Kidney (tissue), 22 donors: ENCODE measurements at places on chromosomes 1 and 21. TPM values are rescaled to one million over a fixed set of nuclear protein-coding genes. Genes with fewer than 3 reads are reported as not detected.
A peak's percentile ranks its signal among the peaks of the same experiment; 100 is the strongest.

- no peaks in the 10 kb centered on the region for H3K4me1 ChIP-seq
- no peak overlapping the region for H3K27ac ChIP-seq
- no peak for DNase-seq
- H3K27me3 ChIP-seq = no peaks in the 10 kb centered on the region
Measured at GRCh38 chr21:18725653-18726052, 322.1 kb upstream of the TMPRSS15 start.

- H3K4me3 ChIP-seq = no peak overlapping the region
- peaks cover 61% of the 10 kb centered on the region for H3K27me3 ChIP-seq
- peak; percentile 34 for DNase-seq
Measured at GRCh38 chr1:118978914-118979701, 9.0 kb downstream of the TBX15 start.

- no peak overlapping the region for H3K27ac ChIP-seq
- H3K4me3 ChIP-seq = no peak overlapping the region
- DNase-seq = no peak
- no peaks in the 10 kb centered on the region for H3K27me3 ChIP-seq
Measured at GRCh38 chr1:225974454-225974853, 24.7 kb downstream of the SDE2 start.

GRCh38 chr1:183090391-183091006, 67.3 kb downstream of the LAMC1 start:
- H3K4me1 ChIP-seq = peaks cover 9% of the 10 kb centered on the region
- H3K27me3 ChIP-seq = no peaks in the 10 kb centered on the region
- H3K36me3 ChIP-seq = no peaks in the 10 kb centered on the region
- no peak overlapping the region for H3K27ac ChIP-seq
- no peak overlapping the region for H3K4me3 ChIP-seq

- H3K36me3 ChIP-seq = no peaks in the 10 kb centered on the region
- H3K4me3 ChIP-seq = no peak overlapping the region
- H3K27ac ChIP-seq = no peak overlapping the region
- no peaks in the 10 kb centered on the region for H3K27me3 ChIP-seq
- H3K4me1 ChIP-seq = no peaks in the 10 kb centered on the region
- no peak for DNase-seq
Measured at GRCh38 chr1:55288245-55288644, 73.1 kb upstream of the USP24 start.

GRCh38 chr1:59431566-59432294, 134.8 kb downstream of the FGGY start:
- peak overlapping the region; percentile 76 for H3K27ac ChIP-seq
- H3K4me1 ChIP-seq = peaks cover 2% of the 10 kb centered on the region
- no peaks in the 10 kb centered on the region for H3K36me3 ChIP-seq
- no peaks in the 10 kb centered on the region for H3K27me3 ChIP-seq
- H3K4me3 ChIP-seq = no peak overlapping the region

GRCh38 chr1:168506204-168506819, 37.5 kb downstream of the XCL2 start:
- no peak overlapping the region for H3K4me3 ChIP-seq
- no peaks in the 10 kb centered on the region for H3K27me3 ChIP-seq
- DNase-seq = no peak
- H3K36me3 ChIP-seq = no peaks in the 10 kb centered on the region
- H3K27ac ChIP-seq = no peak overlapping the region
- no peaks in the 10 kb centered on the region for H3K4me1 ChIP-seq

DNA sequence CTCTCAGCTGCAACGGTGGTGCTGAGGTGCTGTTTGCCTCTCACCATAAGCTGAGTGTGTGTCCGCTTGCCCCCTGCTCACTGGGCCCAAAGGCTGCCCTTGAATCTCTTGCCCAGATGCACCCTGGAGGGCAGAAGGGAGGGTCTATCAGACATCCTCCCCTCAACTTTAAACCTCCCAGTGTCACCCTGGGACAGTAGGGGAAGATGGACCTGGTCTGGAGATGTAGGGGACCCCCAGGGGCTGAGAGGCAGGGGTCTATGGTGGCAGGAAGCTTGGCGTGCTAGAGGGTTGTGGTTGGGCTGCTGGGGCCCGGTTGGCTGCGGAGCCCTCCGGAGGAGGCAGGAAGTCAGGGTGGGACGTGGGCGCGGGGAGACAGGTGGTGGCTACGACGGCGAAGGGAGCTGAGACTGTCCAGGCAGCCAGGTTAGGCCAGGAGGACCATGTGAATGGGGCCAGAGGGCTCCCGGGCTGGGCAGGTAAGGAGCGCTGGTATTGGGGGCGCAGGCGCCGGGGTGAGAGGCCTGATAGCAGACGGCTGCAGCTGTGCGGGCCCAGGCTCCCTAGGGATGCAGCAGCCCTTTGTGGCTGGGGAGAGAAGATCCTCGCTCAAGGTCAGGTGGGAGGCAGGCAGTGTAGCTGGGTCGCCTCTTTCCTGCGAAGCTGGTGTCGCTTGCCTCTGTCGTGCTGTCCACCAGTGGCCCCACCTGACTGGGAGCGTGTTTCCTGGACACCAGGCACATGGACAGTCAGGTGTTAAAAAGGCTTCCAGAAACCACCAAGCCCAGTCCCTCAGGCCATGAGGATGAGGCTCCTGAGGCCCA, at the start of gene LCK:
TSS of gene LCK (plus strand) at position 373 of the 824 bp plus-strand sequence. CDS start 23,065 bp downstream, outside the sequence.
- no peaks in the 10 kb centered on the region for H3K36me3 ChIP-seq
- peak within 1 kb of the TSS; percentile 81 for H3K27ac ChIP-seq
- no peak within 1 kb of the TSS for H3K4me3 ChIP-seq
- DNase-seq = no peak
- no peaks in the 10 kb centered on the region for H3K27me3 ChIP-seq

DNA sequence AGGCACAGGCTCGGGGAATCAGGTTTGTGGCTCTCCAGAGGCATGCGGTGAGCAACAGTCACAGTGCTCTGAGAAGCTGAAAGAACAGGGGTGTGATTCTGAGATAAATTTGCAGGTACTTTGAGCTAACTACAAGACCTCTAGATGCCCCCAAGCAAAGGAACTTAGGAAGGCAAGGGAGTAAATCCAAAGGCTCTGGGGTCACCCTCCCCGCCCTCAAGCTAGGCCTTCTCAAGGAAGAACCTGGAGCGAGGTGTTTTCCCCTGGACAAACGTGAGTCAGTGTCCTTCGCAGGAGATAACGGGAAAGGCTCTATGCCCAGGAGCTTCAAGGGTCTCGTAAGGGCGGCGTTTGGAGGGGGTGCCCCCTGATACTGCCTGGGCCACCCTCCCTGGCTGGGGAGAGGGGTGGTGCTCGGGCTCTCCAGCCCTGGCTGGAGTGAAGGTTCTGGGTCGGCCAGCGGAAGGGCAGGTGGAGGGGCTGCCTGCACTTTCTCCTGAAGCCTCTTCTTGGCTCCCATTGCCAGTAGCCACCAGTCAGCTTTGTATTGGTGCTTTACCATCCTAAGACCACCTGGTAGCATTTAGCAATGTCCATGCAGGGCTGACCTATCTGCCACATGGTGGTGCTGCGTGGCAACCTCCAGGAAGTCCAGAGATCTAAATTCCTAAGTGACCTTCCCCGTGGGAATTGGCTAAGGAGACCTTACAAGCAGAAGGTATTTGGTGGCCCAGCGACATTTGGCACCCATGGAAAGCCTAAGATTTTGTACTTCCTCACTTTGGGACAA, 44.0 kb downstream of the GPR161 start:
- no peak overlapping the region for H3K4me3 ChIP-seq
- H3K27me3 ChIP-seq = no peaks in the 10 kb centered on the region
- peak; percentile 46 for DNase-seq
- H3K27ac ChIP-seq = no peak overlapping the region

DNA sequence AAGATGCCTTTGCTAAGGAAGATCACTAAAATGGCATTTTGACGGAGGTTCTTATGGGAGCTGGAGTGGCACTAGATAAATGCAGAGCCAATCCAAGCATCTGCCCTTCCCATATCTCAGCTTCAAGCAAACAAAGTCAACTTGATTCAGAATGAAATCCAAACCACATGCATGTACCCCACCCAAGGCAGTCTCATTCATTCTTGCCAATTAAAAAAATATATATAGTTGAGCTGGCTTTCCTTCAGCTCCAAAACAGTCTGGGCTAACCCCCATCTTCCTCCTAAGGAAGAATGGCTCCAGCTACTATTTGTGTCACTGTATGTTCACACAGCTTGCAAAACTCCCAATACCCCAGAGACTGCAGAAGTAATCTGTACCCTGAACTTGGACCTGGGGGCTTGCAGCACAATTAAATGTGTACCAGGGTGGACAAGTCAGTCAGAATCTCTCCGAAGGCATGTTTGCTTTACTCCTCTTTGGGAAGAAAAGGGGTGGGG, 35.4 kb downstream of the GPR3 start:
- peaks cover 26% of the 10 kb centered on the region for H3K4me1 ChIP-seq
- H3K4me3 ChIP-seq = no peak overlapping the region
- H3K36me3 ChIP-seq = no peaks in the 10 kb centered on the region
- no peak for DNase-seq

DNA sequence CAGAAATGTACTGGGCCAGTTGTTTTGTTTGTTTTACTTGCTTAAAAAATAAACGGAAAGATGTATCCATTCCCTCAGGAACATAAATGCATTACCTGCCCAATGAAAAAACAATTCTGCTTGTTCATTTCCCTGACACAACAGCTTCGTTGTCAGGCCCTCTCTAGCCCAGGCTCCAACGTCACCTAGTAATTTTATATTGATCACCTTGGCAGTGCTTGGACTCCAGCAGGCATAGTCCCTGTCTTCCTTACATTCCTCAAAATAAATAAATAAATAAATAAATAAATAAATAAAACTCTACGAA, 1.2 kb downstream of the CEP170 start:
- H3K36me3 ChIP-seq = no peaks in the 10 kb centered on the region
- DNase-seq = no peak
- H3K27me3 ChIP-seq = no peaks in the 10 kb centered on the region
- peak overlapping the region; percentile 96 for H3K4me3 ChIP-seq

DNA sequence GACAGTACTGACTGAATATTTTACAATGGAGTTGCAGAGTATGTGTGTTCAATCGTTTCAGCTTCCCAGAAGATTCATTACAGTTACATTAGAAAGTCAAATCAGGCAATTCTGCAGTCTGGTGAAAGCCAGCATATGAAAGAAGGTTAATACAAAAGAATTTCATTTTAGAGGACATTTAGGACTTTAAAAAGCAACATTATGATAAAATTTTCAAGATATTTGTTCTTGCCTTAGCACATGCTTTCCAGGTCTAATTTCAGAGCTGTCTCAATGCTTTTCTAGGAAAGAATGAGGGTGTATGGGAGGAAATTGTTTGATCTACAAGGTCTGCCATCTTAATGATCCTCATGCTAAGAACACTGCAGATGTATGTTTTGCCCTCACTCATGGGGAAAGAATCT, 63.2 kb downstream of the RERE start:
- DNase-seq = no peak
- no peak overlapping the region for H3K4me3 ChIP-seq
- no peaks in the 10 kb centered on the region for H3K27me3 ChIP-seq
- H3K36me3 ChIP-seq = no peaks in the 10 kb centered on the region
- peaks cover 8% of the 10 kb centered on the region for H3K4me1 ChIP-seq

DNA sequence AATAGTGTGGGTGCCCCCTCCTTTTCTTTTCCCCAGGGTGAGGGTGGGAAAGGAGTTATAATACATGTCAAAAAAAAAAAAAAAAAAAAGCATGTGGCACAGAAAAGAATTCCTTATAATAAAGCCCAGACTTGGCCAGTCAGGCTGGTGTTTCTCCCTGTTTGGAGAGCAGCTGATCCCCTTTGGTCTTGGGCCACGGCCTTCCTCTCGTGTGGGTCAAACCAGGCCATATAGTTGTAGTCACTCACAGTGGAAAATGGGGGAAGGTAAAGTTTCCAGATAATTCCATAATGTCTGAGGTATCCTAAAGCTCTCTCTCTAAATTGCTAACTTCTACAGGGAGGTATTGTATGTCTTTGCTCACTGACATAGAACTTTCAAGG, 22.0 kb downstream of the CLIC6 start:
- no peak for DNase-seq
- no peak overlapping the region for H3K27ac ChIP-seq
- H3K27me3 ChIP-seq = no peaks in the 10 kb centered on the region
- no peaks in the 10 kb centered on the region for H3K36me3 ChIP-seq
- H3K4me3 ChIP-seq = no peak overlapping the region

GRCh38 chr1:155479205-155479604, 83.4 kb downstream of the ASH1L start:
- no peak for DNase-seq
- H3K27ac ChIP-seq = no peak overlapping the region
- H3K4me3 ChIP-seq = no peak overlapping the region
- H3K4me1 ChIP-seq = no peaks in the 10 kb centered on the region
- no peaks in the 10 kb centered on the region for H3K27me3 ChIP-seq

GRCh38 chr1:243312952-243313634, 57.3 kb downstream of the SDCCAG8 start:
- no peaks in the 10 kb centered on the region for H3K4me1 ChIP-seq
- DNase-seq = no peak
- H3K27me3 ChIP-seq = no peaks in the 10 kb centered on the region
- no peak overlapping the region for H3K4me3 ChIP-seq
- no peak overlapping the region for H3K27ac ChIP-seq

- H3K27ac ChIP-seq = no peak overlapping the region
- H3K36me3 ChIP-seq = no peaks in the 10 kb centered on the region
- H3K27me3 ChIP-seq = no peaks in the 10 kb centered on the region
- no peak overlapping the region for H3K4me3 ChIP-seq
- H3K4me1 ChIP-seq = no peaks in the 10 kb centered on the region
- no peak for DNase-seq
Measured at GRCh38 chr1:210200124-210200736, 32.4 kb upstream of the SERTAD4 start.

- no peaks in the 10 kb centered on the region for H3K36me3 ChIP-seq
- no peak overlapping the region for H3K27ac ChIP-seq
- H3K4me1 ChIP-seq = no peaks in the 10 kb centered on the region
- no peaks in the 10 kb centered on the region for H3K27me3 ChIP-seq
- H3K4me3 ChIP-seq = no peak overlapping the region
Measured at GRCh38 chr1:78070758-78071157, 25.0 kb downstream of the GIPC2 start.

DNA sequence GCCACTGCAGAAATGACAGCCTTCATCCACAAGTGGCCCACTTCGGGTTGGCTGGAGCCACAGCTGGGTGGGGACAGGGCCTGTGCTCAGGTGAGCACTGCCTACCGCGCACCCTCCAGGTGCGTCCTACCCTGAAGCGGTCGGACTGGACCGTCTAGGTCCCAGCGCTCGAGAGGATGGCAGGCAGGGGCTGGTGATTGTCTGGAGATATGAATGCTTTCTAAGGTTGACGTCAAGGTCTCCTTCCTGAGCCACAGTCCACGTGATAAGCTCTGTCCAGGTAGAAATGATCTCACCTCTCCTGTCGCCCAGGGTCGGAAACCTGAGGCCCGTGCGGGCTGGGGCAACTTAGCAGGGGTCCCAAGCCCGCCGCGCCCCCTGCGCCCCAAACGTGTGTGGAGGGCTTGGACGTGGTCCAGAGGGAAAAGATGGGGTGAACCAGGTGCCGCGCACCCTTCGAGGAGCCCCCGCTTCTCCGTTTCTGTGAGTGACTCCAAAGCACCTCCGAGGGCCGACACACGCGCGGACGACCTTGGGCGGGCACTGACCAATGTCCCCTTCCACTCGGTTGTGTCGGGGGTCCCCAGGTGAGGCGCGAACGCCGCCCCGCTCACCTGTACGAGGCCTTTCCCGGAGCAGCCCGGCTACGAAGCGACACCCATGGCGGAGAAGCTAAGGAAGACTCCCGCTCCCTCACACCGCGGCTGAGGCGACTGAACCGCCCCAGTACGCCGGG, 853 bp upstream of the DOP1B start:
- peak overlapping the region; percentile 78 for H3K27ac ChIP-seq
- no peaks in the 10 kb centered on the region for H3K36me3 ChIP-seq
- no peaks in the 10 kb centered on the region for H3K4me1 ChIP-seq

The PAQR6 gene
- total RNA-seq = 4.2 TPM

The TMEM240 gene
- total RNA-seq = 1.9 TPM

The ZNF691 gene
- total RNA-seq = 11.7 TPM

The CHODL gene
- 2.0 TPM for total RNA-seq

The HSD3B2 gene
- total RNA-seq = not detected

The WDTC1 gene
- total RNA-seq = 42.2 TPM

The MAEL gene
- total RNA-seq = 0.54 TPM
